Fibroblast of the conjunctiva (primary cell): ENCODE measurements at places on chromosomes 12 and 14.
A peak's percentile ranks its signal among the peaks of the same experiment; 100 is the strongest.

DNA sequence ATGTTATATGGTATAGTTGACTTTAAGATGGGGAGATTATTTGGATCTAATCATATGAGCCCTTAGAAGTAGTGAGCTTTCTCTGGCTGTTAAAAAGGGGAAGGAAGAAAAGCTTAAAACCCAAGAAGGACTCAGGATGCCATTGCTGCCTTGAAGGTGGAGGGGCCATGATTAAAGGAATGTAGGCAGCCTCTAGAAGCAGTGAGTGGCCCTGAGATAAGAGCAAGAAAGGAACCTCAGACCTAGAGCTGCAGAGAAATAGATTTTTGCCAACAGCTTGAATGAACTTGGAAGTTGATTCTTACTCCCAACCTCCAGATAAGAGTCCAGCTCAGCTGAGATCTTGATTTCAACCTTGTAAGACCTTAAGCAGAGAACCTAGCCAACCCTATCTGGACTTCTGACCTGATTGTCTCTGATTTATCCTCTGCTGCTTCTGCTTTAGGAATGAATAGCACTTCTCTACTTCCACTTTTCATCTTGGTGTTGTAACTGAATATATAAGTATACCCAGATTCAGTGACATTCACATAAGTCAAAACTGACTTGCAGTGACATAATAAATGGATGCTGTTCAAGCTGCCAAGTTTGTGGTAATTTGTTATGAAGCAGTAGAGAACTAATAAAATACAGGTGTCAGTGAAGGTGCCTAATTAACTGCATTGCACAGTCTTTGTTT lies 33.5 kb downstream of the RAD51B start:
- DNase-seq = no peak

- no peak for DNase-seq
Observed at GRCh38 chr12:4153343-4153892, 120.1 kb upstream of the CCND2 start.

GRCh38 chr14:67517083-67517482 lies 16.0 kb upstream of the PLEKHH1 start:
- no peak for DNase-seq

- DNase-seq = no peak
Observed at GRCh38 chr12:42790761-42791151, 201.2 kb upstream of the PRICKLE1 start.

GRCh38 chr14:103738166-103738565 lies 22.6 kb downstream of the ZFYVE21 start:
- no peak for DNase-seq

DNA sequence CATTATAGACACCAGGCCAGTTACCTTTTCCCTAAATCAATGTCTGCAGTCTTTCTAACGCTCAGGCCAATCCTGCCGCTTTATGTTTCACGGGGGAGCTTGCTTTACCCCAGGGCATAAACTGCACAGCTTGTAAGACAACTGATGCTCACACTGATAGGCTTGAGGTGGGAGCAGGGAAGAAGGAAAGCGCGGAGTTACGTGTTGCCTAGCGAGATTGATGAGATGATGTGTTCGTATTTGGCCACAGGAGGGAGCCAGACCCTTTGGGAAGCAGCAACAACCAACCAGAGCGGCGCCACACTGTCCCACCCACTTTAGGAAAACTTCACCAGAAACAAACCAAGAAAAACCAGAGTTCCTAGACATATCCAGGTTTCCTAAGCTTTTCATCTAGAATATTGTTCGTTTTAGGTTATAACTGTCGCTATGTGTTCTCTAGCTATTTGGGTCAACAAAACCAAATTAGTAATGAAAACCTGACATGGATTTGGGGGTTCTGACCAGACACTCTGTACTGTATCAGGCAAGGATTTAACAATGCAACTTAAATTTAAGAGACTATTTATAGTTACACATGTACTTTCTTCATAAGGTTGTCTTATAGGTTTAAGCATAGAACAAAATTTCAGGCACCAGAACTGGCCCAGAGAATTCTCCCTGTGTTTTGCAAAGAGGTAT lies 2.4 kb downstream of the IL26 start:
- DNase-seq = peak; percentile 83

- no peak for DNase-seq
Observed at GRCh38 chr14:67410313-67410712, 1.7 kb downstream of the PLEK2 start.

GRCh38 chr12:70393787-70394499 lies 27.9 kb downstream of the KCNMB4 start:
- peak; percentile 10 for DNase-seq

GRCh38 chr12:50453872-50454271 lies 50.9 kb upstream of the DIP2B start:
- DNase-seq = no peak

GRCh38 chr12:70885956-70886355 lies 34.6 kb downstream of the PTPRR start:
- peak; percentile 3 for DNase-seq

GRCh38 chr12:107967170-107967569 lies 161.9 kb upstream of the WSCD2 start:
- no peak for DNase-seq

GRCh38 chr12:48927261-48927660 lies 2.0 kb upstream of the FKBP11 start:
- DNase-seq = no peak

DNA sequence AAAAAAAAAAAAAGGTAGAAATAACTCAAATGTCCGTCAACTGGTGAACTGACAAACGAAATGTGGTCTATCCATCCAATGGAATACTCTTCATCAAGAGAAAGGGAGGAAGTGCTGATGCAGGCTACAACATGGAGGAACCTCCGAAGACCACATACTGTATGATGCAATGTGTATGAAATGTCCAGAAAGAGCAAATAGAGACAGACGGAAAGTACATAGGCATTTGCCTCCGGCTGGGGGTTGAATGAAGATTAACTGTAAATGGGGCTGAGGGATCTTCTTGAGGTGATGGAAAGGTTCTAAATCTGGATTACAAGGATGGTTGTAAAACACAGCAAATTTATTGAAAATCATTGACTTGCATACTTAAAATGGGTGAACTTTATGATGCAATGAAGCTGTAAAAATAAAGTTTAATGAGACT lies 35.4 kb downstream of the DLK1 start:
- DNase-seq = peak; percentile 75

DNA sequence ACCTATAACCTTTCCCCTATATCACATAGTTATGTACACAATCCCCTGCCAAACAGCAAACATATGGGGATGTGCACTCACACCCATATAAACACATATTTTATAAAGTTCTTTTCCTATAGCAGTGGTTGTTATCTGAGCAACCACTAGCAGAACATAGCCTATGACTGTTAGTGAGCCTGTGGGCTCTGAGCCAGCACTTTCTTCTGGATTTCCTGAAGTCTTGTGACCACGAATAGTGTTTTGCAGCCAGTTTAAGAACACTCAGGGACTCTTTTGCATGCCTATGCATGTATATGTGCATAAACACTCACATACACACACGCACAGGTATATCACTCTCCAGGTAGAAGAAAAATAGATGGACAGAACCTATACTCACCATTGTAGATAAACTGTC lies 17.1 kb downstream of the TESPA1 start:
- no peak for DNase-seq

DNA sequence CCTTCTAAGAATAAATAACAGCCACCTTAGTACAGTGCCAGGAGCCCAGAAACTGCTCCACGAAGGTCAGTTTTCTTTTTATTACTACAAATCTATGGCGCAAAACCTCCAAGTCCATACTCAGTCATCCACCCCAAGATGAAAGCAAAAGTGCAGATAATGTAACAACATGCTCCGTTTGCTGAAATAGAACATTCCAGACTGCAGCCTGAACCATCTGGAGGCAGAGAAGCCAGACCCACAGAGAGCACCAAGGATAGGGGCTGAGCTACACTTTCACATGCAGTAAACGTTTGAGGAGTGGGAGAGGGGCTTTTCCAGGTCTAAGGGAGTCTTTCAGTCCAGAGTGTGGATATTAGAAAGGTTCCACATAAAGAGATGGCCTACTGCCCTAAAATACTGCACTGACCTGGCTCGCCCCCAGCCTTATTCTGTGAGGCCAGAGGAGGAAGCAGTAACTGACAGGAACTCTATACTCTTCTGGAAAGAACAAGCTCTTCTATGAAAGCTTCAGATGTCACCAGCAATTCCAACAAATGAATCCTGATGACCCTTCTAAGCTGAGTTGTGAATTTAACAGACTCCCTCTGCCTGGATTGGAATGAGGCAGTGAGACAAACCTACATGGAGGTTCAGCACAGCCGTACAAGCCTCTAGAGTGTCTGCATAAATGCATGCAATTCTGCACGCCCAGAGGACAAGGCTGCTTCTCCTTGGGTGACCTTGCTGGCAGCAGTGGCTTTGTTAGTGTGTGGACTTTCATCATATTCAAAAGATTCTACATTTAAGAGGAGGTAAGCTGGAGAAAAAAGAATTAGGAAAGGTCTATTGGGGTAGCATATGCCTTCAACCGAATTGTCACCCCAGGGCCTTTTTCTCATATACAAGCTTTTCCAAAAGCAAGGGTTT lies 153.9 kb upstream of the EGLN3 start:
- no peak for DNase-seq

DNA sequence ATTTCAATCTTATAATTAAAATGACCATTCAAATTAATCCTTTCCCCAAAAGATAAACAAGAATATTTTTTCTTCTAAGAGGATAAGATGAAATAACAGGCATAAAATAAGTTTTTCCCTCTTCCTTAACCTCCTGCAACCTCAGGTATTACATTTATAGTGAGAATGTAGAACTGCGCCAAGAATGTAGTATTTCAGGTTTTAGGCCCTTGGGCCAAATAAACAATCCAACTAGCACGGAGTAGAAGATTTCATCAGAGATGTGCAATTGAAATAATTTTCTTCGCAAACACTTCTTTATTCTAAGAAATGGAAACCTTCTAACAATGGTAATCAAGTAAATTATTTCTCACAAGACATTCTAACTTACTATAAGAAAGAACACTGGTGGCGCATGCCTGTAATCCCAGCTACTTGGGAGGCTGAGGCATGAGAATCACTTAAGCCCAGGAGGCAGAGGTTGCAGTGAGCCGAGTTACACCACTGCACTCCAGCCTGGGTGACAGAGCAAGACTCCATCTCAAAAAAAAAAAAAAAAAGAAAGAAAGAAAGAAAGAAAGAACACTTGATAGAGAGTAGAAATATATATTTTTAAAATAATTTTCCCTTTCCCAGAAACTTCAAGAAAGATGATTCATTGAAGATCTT lies 100.8 kb downstream of the TAOK3 start:
- no peak for DNase-seq

DNA sequence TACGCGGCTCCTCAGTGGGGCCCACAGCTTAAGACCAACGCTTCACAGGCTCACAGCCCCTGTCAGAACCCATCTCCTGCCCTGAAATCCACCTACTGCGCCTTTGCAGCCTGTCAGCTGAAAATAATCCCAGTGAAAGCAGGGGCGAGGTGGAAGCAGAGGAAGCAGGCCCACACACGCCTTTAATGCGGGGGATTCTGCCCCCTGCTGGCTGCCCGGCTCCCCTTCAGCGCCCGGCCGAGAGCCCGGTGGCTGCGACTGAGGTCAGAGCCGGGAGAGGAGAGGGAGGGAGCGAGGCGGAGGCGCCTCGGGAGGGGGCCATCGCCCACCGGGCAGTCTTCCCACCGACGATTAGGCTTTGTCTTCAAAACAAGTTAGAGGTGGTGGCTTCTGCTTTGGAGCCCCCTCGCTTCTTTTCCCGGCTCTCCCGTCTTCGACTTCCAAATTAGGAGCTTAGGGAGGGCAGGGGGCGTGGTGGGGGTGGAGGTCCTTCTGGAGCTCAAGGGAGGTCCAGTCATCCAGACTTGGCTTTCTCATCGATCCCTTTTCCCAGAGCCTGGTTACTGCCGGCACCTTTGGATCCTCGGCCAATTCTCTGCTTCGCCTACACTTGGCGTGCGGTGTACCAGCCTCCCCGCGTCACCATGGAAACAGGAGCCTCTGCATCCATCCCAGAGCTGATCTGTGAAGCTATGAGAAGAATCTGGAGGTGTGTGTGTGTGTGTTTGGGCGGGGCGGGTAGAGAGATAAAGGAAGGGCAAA lies 25.2 kb upstream of the RND1 start:
- DNase-seq = peak; percentile 36

- DNase-seq = no peak
Observed at GRCh38 chr12:76883151-76883550, 4.3 kb upstream of the CSRP2 start.

DNA sequence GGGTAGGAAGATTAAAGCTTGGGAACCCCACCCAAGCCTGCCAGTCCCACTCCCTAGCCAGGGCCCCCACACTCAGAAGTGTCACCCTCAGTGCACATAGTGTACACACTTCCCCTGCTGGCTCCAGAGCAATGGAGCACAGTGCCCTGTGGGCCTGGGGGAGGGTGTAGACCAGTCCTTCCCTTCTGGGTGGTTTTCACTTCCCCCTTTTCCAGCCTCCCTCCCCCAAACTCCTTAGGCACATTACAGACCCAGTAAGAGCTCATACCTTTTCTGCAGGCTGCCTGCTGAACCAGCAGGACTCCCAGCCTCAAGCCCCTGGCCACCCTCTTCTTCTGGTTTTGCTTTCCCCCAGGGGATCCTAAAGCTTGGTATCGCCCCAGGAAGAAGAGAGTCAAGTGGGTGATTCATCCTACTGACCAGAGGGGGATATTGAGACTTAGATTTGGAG lies at the start of gene ZNF385A:
Gene ZNF385A (minus strand): TSS at position 143 of the 451 bp plus-strand sequence. CDS start 219 bp downstream, outside the sequence.
- DNase-seq = no peak

- DNase-seq = peak; percentile 38
Observed at GRCh38 chr14:34322940-34323418, 139.1 kb downstream of the SPTSSA start.

- DNase-seq = no peak
Observed at GRCh38 chr12:32483499-32483898, 84.1 kb downstream of the FGD4 start.

GRCh38 chr14:76123426-76124225 lies 28.1 kb upstream of the GPATCH2L start:
- no peak for DNase-seq

DNA sequence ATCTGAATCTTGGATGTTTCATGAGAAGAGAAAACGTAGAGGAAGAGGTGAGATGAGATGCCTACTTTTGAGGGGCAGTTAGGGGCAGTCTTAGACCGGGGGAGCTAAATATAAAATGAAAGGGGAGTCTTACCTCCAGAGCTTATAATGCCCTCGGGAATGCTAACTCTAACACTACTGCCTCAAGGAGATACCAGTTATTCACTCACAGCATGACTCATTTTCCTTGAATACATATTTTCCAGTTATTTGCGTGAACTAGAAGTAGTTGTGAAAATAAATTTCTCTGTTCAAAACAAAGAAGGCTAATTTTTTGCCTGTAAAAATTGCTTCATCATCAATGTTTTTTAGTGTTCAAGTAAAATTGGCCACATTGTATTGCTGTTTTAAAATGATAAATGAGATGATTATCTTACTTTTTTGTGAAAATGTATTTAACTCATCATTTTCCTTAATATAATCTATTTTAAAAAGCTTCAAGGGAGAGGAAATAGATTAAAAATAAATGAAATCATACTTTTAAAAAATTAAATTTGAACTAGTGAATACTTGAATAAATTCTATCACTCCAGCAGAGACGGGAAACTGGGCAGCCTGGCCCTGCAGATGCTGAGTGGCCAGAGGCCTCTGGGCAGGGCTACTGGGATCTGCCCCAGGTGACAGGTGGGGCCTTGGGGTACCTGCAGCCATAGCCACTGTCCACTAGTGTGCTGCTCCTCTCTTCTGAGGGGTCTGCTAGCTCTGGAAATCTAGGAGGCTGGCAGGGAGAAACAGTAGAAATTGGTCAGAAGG lies 339.3 kb downstream of the EGLN3 start:
- no peak for DNase-seq
